Stimulated activated CD8-positive, alpha-beta memory T cell treated with anti-CD3 and anti-CD28 coated beads, Interleukin-4, amount 100 ng/mL, for 4 hours (primary cell): ENCODE measurements at places on chromosomes 7 and 10.

DNA sequence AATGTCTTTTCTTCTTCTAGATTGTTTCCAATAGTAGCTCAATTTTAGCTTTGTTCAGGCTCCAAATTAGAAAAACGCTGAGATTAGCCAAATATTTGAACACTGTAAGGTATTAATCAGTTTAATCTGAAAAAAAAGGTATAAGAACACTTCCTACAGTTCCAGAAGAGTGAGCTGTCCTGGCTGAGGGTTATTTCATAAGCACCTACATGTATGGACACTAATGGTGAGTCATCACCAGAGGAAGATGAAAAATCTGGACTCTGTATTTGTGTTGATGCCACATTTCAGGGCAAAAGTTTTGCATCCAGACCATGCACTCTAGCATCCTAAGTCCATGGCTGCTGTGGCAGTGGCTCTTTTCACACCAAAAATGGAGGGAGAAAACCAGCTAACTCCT is 189.5 kb downstream of the ANKRD30A start:
- DNase-seq, result no peak

- DNase-seq, result no peak
Measured at GRCh38 chr7:90227259-90227658, 15.7 kb downstream of the STEAP2 start.

DNA sequence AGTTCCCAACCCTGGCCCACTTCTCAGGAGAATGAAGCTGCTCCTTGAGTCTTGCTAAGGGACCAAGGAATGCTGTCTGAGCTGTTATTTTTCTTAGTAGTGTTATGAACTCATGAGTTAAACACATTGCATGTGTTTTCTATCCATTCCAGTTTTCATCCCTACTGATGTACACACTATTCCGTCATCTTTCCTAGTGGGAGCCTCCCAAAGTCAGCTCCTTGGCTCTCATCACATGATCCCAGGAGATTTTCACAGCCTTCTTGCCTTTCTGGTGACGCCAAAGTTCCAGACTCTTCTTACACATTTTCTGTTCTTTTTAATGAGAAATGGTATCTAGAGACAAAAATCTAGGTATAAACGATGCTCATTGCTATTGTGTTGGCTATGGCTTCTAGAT is 8.4 kb upstream of the C10orf71 start:
- no peak for DNase-seq

DNA sequence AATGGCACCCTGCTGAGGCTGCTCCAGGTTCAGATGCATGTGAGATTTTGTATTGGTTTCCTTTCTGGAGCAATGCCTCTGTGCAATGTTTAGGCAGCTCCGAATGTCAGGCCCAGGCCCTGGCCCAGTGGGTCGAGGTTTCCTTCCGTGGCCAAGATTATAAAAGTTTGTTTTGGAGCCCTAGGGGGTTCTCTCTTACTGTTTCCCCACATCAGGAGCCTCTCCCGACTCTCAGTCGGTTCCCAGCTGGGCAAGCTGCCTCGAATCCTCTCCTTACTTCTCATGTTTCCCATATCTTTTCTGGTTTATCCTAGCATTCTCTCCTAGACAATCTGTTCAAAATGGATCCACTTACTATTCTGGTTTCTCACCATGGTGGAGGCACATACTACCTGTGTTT is 11.0 kb downstream of the TMEM140 start:
- DNase-seq, result no peak

DNA sequence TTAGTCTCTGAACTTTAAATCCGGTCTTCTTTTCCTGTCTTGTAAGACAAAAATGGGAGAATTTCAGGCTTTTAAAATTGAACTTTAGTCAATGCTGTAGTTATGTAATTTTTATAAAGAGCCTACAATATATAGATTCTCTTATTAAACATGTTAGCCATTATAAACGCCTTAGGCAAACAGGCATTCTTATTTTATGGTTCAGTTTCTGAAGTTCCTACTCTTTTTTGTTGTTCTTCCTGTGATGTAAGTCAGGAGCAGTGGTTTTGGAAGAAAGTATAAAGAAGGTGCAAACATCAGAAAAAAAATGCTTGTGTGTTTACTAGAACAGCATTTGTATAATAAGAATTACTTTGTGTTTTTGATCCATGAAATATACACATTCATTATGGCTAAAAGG is 41.6 kb downstream of the BICC1 start:
- no peak for DNase-seq

DNA sequence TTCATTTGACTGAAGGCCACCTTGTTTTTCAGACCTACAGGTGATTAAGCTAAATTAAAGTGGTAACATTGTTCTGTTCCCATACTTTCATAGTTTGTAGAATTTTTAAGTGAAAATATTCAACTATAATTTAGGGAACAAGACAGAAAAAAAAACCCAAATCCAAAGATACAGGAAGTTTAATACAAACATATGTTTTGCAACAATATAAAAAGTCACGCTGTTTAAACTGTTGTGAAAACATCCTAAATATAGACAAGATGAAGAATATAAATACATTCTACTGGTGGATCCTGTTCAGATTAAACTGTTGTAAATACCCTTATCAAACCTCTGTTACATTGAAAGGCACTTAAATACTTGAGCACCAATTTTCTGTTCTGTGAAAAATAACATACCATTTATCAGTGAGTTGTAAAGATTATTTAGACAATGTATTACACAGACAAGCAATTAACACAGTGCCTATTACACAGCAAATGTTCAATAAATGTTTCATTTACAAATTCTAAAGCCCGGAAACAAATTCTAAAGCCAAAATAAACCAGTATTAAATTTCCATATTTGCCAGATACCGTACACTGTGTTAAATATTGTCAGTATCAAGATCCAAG is 14.2 kb downstream of the ASZ1 start:
- no peak for DNase-seq

GRCh38 chr7:127874951-127875608 is 156.2 kb downstream of the LRRC4 start:
- DNase-seq, result no peak

GRCh38 chr10:4176500-4177281 is 391.7 kb upstream of the KLF6 start:
- no peak for DNase-seq

DNA sequence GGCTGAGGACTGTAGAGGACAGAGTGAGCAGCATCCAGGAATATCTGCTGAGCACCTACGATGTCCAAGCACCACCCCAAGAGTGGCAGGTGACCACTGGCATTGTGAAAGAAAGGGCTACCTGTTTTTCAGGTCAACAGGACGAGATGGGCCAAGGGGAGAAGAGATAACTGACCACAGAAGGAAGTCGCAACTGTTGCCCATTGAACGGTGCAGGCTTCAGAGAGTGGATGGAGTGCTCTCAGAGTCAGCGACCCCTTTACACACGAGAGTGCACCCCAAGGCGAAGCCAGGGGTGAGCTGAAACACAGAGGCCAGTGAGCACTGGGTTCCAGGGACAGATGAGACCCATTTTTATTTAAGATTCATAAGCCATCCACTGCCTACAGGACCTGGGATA is 42.3 kb downstream of the HIPK2 start:
- no peak for DNase-seq

GRCh38 chr7:134922720-134923704 is 63.3 kb upstream of the AGBL3 start:
- DNase-seq, result no peak

GRCh38 chr10:86371116-86371515 is 4.5 kb upstream of the GRID1 start:
- no peak for DNase-seq

DNA sequence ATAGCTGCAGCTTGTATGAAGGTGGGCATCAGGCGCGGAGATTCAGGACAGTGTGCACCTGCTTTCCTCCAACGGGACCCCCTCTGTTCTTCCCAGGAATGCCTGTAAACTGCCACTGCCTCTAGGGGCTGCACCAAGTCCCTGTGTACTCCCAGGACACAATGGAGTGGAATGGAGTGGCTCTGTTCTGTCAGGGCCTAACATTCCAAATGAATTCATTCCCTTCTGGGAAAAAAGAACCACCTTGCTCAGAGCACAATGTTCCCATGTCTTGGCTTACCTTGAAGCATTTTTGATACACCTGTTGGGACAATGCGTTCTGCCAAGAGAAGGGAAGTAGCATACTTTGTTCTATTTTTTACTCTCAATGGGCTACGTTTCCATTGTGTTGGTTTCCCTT is 339.4 kb downstream of the FRMD4A start:
- no peak for DNase-seq
